ENCODE measurements at places on chromosomes 4 and X.

DNA sequence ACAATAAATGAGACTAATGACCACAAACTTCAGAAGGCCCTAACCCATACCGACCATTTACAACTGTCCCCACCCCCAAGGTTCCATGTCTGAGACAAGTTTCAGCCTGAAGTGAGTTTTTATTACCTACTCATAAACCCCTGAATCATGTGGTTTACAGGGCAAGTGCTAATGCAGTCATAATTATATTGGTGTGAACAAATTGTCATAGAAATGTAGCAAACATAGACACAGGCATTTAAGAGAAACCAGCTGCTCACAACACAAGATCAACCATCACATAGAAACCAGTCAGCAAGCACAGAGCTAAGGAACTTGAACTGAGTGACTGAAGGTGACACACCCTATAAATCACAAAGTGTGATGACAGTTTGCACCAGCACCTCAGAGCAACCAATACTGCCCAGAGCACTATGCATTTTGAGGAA is 173.8 kb upstream of the MID1 start:
- no peak for DNase-seq

DNA sequence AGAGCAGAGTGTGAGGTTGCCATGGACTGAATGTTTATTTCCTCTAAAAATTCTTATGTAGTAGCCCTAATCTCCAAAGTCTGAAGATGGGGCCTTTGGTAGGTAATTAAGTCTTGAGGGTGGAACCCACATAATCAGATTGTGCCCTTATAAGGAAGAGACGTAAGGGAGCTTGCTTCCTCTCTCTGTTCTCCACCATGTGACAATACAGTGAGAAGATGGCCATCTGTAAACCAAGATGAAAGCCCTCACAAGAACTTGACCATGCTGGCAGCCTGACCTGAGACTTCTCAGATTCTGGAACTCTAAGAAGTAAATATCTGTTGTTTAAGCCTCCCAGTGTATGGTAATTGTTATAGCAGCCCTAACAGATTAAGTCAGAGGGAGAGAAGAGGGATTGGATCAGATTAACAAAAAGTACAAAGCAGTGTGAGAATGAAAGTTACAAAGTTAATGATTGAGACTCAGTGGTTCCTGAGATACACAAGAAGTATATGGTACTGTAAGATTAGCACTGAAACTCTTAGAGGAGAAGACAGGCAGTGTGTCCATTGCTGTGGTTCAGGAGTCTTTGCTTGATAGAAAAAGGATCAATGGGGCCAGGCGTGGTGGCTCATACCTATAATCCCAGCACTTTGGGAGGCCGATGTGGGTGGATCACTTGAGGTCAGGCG is 82.5 kb upstream of the GC start:
- DNase-seq, result no peak

- no peak for DNase-seq
These were observed 13.4 kb upstream of the PCSK1N start for GRCh38 chrX:48848847-48849246.

DNA sequence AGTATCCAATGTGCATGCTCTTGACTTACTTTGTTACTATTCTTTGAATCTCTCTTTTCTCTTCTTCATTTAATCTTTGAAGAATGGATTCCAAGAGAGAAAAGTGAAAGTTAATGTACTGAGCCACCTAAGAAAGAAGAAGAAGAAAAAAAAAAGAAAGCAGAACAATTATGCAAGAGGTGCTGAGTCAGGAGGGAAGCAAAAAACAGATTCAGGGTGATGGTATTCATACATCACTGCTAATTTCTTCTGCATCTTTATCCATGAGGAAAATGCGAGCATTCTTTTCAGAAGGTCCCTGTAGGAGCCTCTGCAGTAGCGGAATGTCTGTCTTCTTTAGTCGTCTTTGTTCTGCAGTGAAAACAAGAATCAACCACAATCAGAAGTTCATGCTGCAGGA is 43.9 kb downstream of the RASSF6 start:
- no peak for DNase-seq

DNA sequence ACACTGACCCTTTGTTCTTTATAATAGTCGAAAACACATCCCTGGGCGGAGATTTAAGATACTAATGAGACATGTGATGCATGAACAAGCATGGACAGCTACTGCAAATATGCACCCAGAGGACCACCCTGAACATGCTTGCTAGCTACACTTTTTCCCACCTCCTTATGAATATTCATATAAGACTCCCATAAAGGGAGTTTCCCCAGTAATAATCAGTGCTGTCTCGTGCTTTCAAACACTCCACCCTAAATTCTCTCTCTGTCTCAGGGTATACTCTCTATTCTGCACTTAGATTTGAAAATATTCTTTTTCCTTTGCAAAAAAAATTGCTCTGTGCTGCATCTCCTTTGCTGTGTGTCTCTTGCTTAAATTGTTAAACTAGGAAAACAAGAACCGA is 64.4 kb upstream of the CT45A1 start:
- no peak for DNase-seq

DNA sequence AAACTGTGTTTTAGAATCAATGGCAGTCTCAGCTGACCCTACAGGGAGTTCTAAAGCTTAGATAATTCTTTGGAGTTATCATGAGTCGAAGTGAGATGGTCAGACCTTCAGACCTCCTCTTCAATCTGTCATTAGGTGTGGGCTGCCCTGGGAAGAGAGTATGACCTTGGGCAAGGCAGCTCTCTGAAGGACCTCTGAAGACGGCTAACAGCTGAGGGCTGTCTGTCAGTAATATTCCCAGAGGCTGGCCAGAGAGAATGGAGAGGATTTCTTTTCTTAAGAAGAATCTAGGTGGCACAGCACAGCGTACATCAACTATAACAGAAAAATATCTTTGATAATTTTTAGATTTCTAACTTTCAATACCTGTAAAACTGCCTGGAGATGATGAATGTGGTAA is 379.4 kb downstream of the ZNF674 start:
- no peak for DNase-seq

- DNase-seq, result no peak
These were observed 229.6 kb downstream of the OPHN1 start for GRCh38 chrX:68203646-68204045.

- no peak for DNase-seq
These were observed 287.2 kb upstream of the CT83 start for GRCh38 chrX:116749943-116750342.

DNA sequence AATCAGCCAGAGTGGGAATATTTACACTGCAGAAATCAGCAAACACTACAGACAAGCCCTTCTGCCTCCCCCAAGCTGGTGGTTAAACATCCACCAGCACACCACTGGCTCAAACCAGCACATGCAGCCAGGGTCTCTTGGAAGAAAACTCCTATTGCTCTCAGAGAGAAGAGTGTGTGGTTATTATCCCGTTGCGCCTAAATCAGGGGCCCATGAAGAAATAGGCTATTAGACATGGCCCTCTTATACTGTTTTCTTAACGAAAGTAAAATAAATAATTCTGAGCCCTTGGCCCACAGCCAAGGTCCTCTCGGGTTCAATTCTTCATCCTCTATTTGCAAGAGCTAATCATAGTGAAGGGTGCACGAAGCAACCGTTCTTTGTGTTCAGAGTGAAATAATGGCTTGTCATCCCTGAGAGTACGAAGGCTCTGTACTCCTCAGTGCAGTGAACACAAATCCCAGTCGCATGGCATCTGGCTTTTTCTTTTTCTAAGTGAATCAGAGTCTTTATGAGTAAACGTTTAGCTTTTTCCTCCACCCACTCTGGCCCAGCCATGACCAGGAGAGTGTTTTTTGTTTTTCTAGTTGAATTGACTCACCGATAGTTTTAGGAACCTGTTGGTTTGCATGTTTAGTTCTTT is 33.4 kb upstream of the RBM47 start:
- no peak for DNase-seq

- DNase-seq, result no peak
These were observed 722 bp upstream of the EFHC2 start for GRCh38 chrX:44344194-44344593.

GRCh38 chrX:42948723-42949657 is 171.0 kb upstream of the PPP1R2C start:
- no peak for DNase-seq

- DNase-seq, result no peak
These were observed 29.0 kb downstream of the CLOCK start for GRCh38 chr4:55517526-55518229.

GRCh38 chr4:156677656-156678055 is 293.9 kb downstream of the PDGFC start:
- no peak for DNase-seq

- DNase-seq, result no peak
These were observed 11.6 kb upstream of the HADH start for GRCh38 chr4:107977966-107978705.

- no peak for DNase-seq
These were observed 8.3 kb downstream of the NAP1L2 start for GRCh38 chrX:73206366-73206765.

GRCh38 chrX:44228621-44229020 is 114.9 kb downstream of the EFHC2 start:
- no peak for DNase-seq

DNA sequence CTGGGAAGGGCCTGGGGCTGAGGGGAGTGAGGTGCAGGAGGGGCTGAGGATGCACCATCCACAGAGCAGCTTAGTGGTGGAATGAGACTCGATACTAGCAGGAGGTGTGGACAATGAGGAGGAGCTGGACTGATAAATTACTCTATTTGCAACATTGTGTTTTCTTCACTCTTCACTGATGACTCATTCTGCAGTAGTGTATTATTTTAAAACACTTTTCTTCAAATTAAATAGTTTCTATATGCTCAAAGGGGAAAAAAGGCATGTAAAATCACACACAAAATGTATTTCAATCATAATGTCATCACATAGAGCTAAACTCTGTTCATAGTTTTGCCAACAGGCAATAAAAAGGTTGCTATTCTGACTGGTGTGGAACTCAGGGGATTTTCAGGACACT is 467.0 kb upstream of the CTSO start:
- no peak for DNase-seq

DNA sequence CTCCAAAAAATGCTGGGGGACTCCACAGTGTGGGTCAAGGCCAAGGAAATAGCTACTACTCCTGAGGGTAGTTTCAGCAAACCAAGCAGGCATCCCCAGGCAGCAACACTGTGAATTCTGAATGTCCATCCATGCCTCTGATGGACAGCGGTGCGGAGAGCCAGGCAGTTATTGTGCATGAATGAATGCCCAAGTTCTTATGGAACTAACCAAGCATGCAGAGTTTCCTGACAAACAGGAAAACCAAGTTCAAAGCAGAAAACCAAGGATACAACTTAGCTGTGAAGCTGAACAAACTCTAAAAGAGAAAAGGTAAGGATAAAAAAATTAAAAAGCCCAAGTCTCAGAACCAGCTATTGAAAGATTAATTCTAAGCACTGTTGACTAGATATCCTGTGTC is 642.6 kb upstream of the HS3ST1 start:
- DNase-seq, result no peak

- no peak for DNase-seq
These were observed 22.5 kb upstream of the RPA4 start for GRCh38 chrX:96861218-96861617.

- no peak for DNase-seq
These were observed 154.4 kb upstream of the TLL1 start for GRCh38 chr4:165718660-165719059.

DNA sequence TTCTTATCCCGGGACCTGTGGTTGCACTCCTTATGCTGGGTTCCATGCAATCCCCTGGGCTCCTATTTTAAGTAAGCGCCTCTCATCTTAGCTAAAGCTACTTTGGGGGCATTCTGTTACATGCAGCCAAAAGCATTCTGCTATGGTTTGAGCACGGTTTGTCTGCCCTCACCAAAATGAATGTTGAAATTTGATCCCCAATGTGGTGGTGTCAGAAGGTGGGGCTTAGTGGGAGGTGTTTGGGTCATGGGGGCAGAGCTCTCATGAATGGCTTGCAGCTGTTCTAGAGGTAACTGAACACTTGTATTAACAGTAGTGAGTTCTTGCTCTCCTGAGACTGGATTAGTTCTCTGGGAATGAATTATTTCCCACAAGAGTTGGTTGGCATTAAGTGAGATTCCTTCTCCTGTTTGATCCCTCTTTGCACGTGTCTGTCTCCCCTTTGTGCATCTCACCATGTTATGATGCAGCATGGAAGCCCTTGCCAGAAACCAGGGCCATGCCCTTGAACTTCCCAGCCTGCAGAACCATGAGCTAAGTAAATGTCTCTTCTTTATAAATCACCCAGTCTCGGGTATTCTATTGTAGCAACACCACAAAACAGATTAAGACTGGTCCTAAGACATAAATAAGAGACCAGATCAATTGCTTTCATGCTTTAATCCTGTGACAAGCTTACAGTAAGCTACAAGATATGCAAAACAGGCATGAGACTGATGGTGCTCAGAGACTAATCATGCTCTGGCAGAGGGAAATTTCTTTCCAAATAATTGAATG is 141.8 kb downstream of the TSPAN5 start:
- DNase-seq, result no peak

DNA sequence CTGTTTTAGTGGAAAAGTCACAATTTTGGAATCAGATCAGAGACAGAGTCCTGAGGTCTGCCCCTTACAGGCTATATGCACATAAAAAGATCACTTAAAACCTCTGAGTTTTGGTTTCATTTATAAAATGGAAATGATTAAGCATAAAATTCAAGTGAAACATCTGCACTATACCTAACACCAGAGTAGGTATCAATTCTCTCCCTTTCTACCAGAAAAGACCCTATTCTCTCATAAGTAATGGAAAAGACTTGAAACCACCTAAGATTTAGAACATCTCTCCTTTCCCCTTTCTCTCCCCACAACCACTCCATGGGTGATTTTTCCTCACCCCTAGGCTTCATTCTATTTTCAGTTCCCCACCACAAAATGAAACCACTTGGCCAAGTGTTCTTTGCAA is 907 bp downstream of the LHFPL1 start:
- DNase-seq, result no peak

- no peak for DNase-seq
These were observed 46.0 kb upstream of the MGST2 start for GRCh38 chr4:139619644-139620043.

DNA sequence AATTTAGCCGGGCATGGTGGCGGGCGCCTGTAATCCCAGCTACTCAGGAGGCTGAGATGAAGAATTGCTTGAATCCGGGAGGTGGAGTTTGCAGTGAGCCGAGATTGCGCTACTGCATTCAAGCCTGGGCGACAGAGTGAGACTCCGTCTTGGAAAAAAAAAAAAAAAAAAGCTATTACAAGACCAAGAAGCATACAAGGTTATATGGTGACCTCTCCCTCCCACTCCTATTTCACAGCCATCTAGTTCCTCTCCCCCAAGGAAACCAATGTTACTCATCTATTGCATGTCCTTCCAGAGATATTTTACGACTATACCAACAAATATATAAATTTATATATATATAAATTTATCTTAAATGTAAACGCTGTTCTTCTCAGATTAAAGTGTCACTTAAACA is 3.2 kb downstream of the SLC9A7 start:
- DNase-seq, result no peak

DNA sequence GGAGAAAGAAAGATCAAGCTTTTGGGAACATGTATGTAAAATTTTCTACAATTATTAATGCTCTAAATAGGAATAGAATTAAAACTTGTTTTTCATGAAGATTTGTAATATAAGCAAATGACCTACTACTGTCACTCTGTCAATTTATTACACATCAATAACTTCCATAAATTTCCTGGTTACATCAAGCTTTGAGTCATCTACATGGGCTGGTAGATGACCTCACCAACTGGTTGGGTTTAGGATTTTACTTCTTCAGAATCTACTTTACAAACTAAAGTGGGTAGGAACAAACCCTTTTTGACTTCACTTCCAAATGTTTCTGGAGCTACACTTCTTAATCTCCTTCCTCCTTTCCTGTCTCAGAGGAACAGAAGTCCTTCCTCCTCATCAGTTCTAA is 12.0 kb upstream of the LRAT start:
- DNase-seq, result no peak

GRCh38 chrX:95332530-95332929 is 1352.1 kb upstream of the DIAPH2 start:
- no peak for DNase-seq

Data from neuronal stem cell (in vitro differentiated cells).